COLO829 (cell line): ENCODE measurements at places on chromosomes 5 and 9.

DNA sequence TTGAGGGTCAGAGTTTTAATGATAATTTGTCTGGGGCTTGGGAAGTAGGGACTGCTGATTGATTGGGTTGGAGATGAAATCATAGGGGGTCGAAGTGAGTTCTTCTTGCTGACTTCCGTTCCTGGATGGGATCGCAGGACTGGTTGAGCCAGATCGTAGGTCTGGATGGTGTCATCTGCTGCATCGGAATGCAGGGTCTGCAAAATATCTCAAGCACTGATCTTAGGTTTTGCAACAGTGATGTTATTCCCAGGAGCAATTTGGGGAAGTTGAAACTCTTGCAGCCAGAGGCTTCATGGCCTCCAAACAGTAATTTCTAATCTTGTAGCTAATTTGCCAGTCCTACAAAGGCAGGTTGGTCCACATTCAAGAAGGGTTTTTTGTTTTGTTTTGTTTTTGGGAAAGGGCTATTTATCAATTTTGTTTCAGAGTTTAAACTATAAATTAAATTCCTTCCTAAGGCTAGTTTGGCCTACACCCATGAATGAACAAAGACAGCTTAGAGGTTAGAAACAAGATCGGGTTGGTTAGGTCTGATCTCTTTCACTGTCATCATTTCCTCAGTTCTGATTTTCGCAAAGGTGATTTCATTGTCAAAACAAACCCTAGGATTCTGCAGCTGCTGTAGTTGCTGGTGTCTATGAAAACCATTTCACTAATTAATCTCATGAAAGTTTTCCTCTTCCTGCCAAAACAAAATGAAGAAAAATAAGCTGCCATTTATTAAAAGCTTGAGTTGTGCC, 388.0 kb downstream of the TMEM232 start:
- no peak for DNase-seq

- DNase-seq: no peak
These were observed 11.1 kb upstream of the CDC42SE2 start for GRCh38 chr5:131252824-131253171.

DNA sequence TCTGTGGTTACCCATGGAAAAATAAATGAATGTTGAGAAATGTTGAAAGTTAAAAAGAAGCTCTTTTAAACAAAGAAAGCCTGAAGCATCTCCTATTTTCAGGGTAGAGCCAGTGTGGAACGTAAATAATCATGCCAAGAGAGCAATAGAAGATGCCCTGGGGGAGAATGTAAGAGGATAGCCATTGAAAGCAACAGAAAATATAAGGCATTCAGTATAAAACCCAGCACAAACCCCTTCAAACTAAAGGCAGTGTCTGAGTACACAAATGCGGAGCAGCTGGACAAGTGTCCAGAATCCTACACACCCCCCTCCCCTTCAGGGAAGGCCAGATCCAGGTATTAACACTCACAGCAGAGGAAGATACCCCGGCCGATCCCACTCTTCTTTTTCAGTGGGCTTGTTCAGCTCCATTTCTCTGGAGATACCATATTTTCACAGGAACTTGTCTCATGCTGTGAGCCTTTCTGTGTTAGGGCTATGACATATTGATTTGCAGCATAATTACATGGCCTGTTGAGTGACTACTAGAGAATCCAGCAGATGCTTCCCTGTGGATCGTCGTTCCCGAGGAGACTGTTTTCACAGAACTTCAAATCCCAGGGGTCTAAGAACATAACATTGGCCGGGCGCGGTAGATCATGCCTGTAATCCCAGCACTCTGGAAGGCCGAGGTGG, 101.2 kb downstream of the PLK2 start:
- peak; percentile 37 for DNase-seq

- no peak for DNase-seq
These were observed 14.2 kb upstream of the MXD3 start for GRCh38 chr5:177325868-177326381.

DNA sequence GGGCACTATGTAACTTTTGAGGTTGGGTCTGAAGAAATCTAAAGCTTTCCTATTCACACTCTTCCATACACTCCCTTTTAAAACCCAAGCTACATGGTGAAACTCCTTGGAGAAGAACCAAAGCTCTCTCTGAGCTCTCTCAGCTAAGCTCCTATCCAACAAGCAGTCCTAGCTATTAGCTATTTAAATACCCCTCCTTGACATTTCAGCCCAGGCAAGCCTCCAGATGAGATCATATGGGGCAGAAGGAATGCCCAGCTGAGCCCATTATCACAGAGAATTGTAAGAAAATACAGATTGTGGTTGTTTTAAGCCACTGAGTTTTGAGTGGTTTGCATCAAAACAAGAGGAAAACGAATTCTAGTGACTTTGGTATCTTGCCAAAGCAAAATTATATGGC, 15.2 kb downstream of the HSPB3 start:
- no peak for DNase-seq

DNA sequence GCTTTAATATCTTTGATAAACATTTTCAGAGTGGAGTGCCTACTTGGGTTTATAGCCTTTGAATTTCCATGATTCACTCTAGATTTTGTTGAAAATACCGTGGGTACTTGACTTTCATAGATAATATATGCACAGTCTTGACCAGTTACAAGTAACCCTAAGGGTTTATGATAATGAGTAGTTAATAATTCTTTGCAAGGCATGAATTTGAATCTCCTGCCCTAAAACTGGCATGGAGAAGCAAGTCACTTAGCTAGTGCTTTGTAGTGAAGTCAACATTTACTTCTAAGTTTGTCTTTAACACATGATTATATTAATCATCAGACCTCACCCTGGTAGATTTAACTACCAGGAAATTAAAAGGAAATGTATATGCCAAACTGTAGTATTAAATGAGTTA, 115.8 kb downstream of the CWC27 start:
- no peak for DNase-seq

DNA sequence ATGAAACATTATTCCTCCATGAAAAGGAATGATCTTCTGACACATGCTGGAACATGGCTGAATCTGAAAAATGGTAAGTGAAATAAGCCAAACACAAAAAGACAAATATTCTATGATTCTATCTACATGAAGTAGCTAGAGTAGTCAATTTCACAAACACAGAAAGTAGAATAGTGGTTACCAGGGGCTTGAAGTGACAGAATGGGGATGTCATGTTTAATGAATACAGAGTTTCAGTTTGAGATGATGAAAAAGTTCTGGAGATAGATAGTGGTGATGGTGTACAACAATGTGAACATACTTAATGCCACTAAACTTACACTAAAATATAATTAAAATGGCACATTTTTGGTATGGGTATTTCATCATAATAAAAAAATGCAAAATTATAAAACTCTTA, 18.3 kb downstream of the RLN2 start:
- DNase-seq: no peak

DNA sequence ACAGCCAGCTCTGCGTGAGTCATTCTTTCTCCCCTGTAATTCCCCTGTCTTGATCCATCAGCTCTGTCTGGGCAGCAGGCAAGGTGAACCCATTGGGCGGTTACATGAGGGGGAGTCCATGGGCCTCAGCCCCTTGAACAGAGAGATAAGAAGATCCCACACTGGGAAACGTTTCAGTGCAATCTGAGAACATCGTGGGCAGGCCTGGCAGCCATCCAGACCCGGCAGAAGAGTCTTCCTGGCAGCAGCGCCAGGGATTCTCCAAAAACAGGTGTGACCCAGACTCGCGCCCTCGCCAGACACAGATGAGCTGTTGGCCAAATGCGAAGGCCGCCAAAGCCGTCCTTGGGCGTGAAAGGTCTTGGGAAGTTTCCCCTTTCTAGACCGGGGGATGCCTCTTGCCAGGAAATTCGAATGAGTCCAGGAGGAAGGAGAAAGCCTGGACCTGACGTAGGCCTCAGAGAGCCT, 6.4 kb upstream of the SLC12A7 start:
- no peak for DNase-seq

DNA sequence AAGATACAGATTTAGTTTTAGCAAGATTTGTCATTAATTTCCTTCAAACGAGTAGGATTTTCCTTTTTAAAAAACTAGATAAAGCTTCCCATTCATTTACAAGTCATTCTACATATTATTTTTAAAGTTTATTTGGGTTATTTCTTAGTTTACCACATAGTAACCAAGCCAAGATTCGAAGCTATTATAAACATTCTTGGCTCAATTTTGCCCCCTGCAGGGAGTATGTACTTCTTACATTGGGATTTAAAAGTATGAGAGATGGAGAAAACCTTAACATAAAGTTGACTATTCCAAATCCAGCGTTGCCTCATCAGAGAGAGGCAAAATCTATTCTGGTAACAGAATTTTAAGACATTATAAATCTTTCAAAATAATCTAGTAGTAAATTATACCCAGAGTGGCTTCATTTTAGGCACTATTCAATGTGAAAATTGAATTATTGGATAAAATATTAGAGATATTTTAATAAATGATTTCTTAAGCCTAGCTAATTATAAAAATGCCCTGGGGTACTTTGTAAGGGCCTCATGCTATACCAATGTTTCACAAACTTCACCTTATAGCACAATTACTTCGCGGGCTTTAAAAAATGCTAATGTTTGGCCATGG, 39.1 kb downstream of the FBN2 start:
- DNase-seq: peak; percentile 35

- no peak for DNase-seq
These were observed 11.6 kb downstream of the NAIP start for GRCh38 chr5:71013575-71013974.

DNA sequence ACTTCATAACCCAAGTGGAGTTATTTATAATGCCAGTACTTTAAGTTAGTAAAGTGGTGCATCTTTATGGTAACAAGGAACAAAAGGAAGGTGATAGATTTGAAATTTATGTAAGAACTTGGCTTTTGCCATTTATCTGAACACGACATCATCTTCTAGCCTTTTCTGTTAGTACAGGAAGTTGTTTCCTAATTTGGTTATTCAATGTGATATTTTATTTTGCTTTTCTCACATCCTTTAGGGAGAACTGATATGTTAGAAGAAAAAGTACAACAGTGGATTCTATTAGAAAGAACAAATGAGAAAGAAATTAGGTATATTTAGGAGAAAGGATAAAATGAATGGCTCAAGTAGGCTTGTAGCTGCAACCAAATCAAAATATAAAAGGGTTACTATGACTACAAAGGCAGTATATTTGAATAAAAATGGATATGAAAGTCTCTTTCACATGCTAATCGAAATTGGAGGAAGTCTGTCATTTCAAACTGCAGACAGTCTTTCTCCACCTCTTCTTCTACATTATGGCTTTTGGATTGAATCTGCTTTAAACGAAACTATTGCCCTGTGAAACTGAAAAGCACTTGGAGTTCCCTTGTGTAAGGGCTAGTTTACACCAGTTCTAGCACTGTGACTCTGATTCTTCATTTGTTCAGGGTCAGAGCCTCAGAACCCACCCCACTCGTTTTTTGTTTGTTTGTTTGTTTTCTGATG, 18.5 kb upstream of the SLC24A2 start:
- DNase-seq: no peak

DNA sequence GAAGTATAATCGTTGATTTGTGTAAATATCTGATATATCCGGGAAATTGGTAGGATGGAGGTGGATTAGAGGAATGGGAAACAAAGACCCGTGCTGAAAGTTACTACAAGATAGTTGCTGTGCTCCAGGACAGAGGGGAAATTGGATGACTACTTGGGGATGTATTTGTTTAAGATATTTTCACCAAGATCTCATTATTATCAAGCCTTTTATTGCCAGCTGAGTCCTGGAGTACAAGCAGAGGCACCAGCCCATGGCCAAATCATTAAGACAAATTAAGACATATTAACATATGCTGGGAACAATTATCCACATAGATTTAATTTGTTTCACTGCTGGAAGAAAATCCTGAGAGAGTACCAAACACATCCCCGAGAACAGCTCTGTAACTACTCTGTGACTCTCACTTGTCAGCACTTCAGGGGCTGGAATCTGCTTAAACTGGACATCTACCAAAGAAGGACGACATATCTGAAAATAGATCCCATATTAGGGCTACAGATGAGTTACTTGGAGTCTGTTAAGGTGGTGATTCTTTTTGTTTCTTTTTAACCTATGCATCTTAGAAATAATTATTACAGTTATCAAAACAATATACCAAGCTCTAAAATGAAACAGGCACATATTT, 68.2 kb downstream of the SLC1A1 start:
- no peak for DNase-seq

DNA sequence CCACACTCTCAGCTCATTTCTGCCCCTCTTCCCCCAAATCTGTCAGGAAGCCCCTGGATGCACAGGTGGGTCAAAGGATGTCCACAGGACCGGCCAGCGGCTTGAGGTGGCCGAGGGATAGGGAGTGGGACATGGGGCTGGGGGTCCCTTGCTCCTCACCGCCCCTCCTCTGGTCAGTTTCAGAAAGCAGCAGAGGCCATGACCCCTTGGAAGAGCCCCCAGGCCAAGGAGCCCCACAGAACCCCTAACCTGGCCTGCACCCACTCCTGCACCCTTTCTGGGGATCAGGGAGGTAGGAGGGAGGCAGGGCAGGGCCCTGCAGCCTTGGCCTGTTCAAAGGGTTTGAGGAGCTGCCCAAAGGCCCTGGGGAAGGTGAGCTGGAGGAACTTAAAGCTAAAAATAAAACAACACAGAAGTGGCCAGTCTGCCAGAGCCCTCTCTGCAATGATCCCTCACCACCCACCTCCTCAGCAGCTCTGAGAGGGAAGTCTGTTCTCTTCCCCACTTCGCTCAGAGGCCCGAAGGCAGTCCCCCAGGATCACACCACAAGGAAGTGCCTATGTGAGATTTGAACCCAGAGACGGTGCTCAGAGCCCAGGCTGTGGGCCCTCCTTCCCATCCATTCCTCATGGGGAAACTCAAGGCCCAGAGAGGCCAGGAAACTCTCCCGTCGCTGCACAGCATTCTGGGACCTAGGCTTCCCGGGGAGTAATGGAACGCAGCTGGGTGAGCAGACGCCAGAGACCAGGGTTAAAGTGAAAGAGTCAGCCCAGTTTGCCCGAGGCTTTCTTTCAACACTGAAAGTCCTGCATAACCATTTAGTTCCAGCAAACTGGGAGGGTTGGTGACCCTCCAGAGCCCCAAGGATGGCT, 910 bp downstream of the ENG start:
- no peak for DNase-seq

GRCh38 chr9:131657037-131657377, 82.9 kb downstream of the RAPGEF1 start:
- DNase-seq: no peak

DNA sequence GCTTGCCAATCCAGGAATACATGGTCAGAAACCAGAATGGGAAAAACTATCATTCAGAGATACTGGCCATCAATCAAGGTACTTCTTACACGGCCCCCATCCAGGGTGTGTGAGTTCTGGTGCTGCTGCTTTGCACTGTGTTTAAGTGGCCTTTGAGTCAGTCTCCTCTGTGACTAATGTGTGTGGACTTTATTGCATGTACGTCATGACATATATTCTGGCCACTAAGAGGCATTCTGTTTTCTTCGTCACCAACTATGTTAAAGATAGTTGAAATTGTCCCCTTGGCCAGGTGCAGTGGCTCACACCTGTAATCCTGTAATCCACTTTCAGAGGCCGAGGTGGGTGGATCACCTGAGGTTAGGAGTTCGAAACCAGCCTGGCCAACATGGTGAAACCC, 8.5 kb downstream of the EXOSC3 start:
- DNase-seq: no peak

DNA sequence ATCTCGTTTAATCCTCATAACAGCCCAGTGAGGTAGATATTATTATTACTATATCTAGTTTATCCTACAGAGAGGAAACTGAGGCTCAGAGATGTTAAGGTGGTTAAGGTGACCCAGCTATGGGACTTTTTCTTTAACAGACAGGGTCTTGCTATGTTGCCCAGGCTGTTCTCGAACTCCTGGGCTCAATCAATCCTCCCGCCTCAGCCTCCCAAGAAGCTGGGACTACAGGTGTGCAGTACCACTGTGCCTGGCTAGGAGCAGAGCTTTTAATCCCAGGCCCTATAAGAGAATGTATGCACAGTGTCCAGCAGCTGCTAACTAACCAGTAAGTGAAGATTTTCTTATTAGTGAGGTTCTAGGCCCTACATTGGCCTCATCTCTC, 62.4 kb downstream of the PCDH1 start:
- no peak for DNase-seq
